ENCODE measurements at places on chromosomes 4 and X. TPM values are rescaled to one million over a fixed set of nuclear protein-coding genes. Genes with fewer than 3 reads are reported as not detected.

Gene FRAS1
- total RNA-seq, result 24.4 TPM

Gene PNMA5
- total RNA-seq, result not detected

Gene SPANXN4
- total RNA-seq, result not detected

Gene MAGEB1
- not detected for total RNA-seq

Gene DKK2
- not detected for total RNA-seq

Gene CPZ
- 0.78 TPM for total RNA-seq

Gene PFKFB1
- total RNA-seq, result 1.0 TPM

Gene VCX2
- not detected for total RNA-seq

Gene FGFBP1
- total RNA-seq, result not detected

Gene FHL1
- 125 TPM for total RNA-seq

Gene AMER1
- 6.7 TPM for total RNA-seq

Gene NXF2
- total RNA-seq, result not detected

Gene CACNA1F
- 0.26 TPM for total RNA-seq

Gene RTL5
- 2.3 TPM for total RNA-seq

Gene ZAR1
- not detected for total RNA-seq

Gene IL21
- total RNA-seq, result not detected

Gene RPS6KA3
- total RNA-seq, result 16.2 TPM

Gene CNGA2
- total RNA-seq, result not detected

Gene ZCCHC4
- total RNA-seq, result 5.2 TPM

Gene SSX2B
- total RNA-seq, result not detected

Gene PRKX
- 11.2 TPM for total RNA-seq

Gene CXorf51A
- not detected for total RNA-seq

Gene SLC2A9
- total RNA-seq, result 8.6 TPM

Gene EPGN
- total RNA-seq, result not detected

Gene FAM149A
- total RNA-seq, result 20.8 TPM

Gene MAOB
- 5.7 TPM for total RNA-seq

Gene NAP1L2
- 3.4 TPM for total RNA-seq

Gene BMX
- total RNA-seq, result not detected

Gene HPSE
- total RNA-seq, result 0.52 TPM

Gene PLK4
- total RNA-seq, result 1.8 TPM

Gene SMR3B
- total RNA-seq, result not detected

Gene KLHL13
- total RNA-seq, result 3.0 TPM

Gene SPATA18
- total RNA-seq, result 8.0 TPM

Gene TGIF2LX
- not detected for total RNA-seq

Gene OPRPN
- total RNA-seq, result not detected

Gene SH2D1A
- not detected for total RNA-seq

Gene AMBN
- total RNA-seq, result not detected

Gene SCFD2
- total RNA-seq, result 17.9 TPM

Gene OTUD4
- 13.0 TPM for total RNA-seq

Gene RBM46
- not detected for total RNA-seq

Gene MTMR8
- 4.9 TPM for total RNA-seq

Gene BEX4
- 14.8 TPM for total RNA-seq

Gene CCKAR
- 1.0 TPM for total RNA-seq

Gene NWD2
- 0.26 TPM for total RNA-seq

Gene INTU
- total RNA-seq, result 8.0 TPM

Gene TCP11X2
- total RNA-seq, result not detected

Gene P2RY8
- 0.78 TPM for total RNA-seq

Gene NR3C2
- total RNA-seq, result 18.8 TPM

Gene ZRSR2
- 9.2 TPM for total RNA-seq

All from body of pancreas (tissue), 4 donors.